ENCODE measurements at places on chromosomes 5 and 9. TPM values are rescaled to one million over a fixed set of nuclear protein-coding genes. Genes with fewer than 3 reads are reported as not detected.

Gene ZFP2
- 0.67 TPM for total RNA-seq

Gene EGFLAM
- total RNA-seq, result 1.2 TPM

Gene CCDC183
- not detected for total RNA-seq

Gene MARCHF3
- 3.0 TPM for total RNA-seq

Gene FOXD4L6
- not detected for total RNA-seq

Gene GMCL2
- total RNA-seq, result not detected

Gene TMEM203
- total RNA-seq, result 43.1 TPM
